T-helper 2 cell treated with Interferon-gamma antibody and Interleukin-4, amounts not matched to agents 5 μg/mL and 100 μg/mL, for 36 hours (primary cell): ENCODE measurements at places on chromosomes 11 and 22.
A peak's percentile ranks its signal among the peaks of the same experiment; 100 is the strongest.

GRCh38 chr11:94329501-94329900 is 25.1 kb downstream of the IZUMO1R start:
- DNase-seq = no peak

GRCh38 chr11:85930879-85931366 is 75.7 kb downstream of the CCDC83 start:
- DNase-seq = no peak

- DNase-seq = no peak
Observed at GRCh38 chr11:10109806-10110205, 184.2 kb downstream of the SBF2 start.

DNA sequence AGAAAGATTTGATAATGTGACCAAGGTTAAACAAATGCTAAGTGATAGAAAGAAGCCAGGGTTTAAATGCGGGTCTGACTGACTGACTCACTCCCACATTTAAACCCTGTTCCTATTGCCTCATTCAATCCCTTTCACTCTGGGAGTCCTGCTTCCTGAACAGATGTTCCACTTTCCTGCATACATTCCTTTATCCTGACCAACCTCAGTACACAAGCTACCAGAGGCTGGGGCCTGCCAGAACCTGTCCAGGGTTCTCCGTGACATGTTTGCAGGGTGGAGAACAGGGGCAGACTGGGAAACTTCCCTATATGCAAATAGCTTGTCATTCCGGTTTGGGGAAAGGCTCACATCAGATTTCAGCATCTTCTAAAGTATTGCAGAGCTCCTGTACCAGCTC is 3.0 kb upstream of the ANKK1 start:
- no peak for DNase-seq

DNA sequence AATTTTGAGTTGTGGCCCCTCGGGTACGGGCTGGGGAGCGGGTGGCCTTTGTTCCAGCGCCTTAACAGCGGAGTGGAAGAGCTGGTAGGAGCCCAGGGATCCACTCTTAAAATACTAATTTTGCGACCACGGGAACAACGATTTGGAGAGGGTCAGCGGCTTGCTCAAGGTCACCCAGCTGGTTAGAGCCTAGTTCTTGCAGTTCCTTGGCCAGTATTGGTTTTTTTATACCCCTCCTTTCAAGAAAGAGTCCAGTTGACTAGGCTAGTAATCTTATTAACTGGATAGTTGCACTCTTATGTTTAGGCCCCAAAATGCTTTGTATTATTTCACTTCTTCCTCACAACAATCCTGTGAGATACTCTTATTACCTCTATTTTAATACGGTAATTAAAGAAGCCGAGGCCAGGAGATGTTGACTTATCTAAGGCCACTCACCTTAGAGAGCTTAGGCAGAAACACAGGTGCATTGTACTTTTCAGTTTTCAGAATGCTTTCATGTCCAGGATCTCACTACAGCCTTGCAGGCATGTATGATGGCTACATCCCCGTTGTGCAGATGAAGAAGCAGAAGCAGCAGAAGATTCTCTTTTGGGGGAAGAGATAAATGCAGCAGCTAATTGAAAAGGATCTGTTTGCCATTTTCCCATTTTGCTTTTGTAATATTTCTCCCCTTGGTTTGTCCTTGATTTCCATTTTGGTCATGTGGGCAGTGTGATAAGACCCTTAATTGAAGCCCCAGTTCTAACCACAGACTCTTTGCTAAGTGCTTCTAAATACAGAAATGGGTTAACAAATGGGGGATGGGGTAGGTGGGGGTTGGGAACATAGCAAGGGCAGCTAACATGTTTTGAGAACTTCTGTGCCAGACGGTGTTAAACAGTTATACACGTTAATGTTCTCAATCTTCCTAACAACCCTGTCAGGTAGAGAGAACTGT is 1.4 kb downstream of the SREBF2 start:
- no peak for DNase-seq

DNA sequence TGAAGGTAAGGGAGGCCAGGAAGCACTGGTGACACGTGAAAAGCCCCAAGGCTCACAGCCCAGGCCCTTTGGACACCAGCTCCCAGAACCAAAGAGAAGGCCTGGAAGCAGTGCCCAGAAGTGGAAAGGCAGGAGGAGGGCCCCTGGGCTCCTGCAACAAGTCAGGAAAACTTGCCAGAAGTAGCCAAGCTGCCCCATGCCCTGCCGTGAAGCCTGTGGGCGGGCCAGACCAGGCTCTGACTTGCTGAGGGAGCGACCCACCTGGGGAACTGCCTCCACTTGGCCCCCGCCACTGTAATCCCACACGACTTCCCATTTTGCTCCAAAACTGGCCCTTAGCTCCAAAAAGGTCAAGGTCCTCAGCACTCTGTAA is 51.3 kb upstream of the ARFGAP3 start:
- no peak for DNase-seq

DNA sequence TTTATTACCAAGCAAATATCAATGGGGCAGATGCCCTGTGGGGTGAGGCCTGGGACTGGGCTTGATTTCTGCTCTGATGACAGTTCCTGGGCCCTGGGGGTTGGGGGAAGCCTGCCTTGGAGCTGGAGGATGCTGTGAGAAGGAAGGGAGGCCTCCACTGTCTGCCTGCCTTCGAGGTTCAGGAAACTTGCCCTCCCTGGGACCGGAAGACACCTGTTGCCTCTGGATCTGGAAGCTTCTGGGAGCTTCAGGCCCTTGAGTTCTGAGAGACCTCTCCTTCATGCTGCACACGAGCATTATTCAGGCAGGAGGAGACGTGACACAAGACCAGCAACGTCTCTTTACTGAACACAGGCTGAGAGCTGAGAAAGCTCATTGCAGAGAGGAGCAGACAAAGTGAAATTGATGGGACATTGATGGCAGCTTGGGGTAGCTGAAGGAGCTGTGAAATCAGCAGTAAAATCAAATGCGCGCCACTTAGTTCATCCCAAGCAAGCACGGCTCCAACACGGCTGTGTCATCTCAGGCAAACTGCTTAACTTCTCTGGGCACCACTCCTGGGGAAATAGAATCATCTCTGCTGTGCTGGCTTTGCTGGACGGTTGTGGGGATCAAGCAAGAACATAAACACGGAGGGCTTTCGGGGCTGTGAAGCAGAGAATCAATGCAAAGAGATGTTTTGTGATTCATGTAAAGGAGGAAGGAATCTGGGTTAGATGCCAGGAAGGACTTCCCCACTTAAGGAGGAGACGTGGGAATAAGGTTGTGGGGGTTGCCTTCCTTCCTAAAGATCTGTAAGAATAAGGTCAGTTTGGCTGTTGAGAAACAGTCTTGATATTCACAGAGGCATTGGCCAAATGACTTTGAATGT is 64.5 kb downstream of the TP53I11 start:
- no peak for DNase-seq

- no peak for DNase-seq
Observed at GRCh38 chr22:38080850-38081635, 2.9 kb downstream of the SLC16A8 start.

GRCh38 chr11:67627441-67627811 is 2.3 kb downstream of the NUDT8 start:
- no peak for DNase-seq

GRCh38 chr11:67119585-67120391 is 725 bp downstream of the KDM2A start:
- DNase-seq = peak; percentile 27

- DNase-seq = no peak
Observed at GRCh38 chr22:17264321-17265052, 45.3 kb upstream of the ADA2 start.

- DNase-seq = no peak
Observed at GRCh38 chr11:42205518-42205917, 746.1 kb upstream of the LRRC4C start.

DNA sequence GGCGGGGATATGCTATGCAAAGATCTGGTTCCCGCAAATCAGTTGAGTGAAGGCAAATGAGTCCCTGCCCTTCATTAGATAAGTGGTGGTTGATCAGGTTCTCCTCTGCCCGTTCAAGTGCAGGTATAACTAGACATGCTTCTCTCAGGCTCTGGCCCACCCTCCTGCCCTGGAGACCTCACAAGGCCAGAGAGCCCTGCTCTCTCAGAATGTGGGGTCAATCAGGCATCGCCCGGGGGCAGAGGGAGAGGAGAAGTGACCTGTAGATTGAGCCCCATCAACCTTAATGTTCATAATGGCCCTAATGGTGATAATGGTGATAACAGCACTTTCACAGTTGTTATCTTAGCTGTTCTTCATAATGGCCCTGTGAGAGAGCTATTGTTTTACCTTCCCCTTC is 224.3 kb downstream of the DSCAML1 start:
- no peak for DNase-seq

DNA sequence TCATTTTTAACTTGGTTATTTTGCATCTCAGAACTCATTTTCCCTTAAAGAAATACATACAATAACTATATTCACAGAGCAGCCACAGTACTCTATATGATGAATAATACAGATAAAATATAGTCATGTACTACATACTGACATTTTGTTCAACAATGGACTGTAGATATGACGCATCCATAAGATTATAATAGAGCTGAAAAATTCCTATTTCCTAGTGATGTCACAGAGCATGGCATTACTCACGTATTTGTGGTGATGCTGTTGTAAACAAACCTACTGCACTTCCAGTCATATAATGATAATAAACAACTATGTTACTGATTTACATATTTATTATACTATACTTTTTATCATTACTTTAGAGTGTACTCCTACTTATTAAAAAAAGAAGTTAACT is 38.7 kb downstream of the NARS2 start:
- DNase-seq = no peak

DNA sequence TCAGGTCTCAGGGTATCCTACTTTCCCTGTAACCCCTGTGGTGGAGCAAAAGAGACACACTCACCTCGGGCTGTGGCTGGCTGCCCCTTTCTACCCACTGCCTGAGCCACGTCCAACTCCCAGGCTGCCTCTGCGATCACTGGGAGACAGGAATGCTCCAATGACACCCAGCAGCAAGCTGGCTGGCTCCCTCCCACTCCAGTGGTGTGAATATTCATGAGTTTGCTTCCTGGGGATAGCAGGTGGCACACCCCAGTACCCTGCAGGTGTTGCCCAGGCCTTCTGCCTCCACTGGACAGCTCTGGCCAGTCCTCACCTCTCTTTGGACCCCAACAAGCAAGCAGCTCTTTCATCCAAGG is 9.7 kb downstream of the GAL3ST1 start:
- no peak for DNase-seq

DNA sequence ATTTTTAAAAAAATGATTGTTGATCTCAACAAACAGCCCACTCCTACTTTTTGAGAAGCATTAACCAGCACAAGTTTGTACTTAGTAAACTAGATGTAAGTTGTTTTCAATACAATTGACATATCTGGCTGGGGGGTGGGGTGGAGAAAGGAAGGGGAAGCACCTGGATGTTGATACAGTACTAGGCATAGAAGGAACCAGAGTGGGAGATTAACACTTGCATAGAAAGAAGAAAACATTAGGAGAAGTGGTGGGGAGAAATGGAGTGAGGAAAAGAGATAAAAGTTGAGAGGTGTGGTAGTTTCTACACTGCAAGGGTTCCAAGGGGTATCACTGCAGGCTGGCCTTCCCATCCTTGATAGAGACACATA is 10.6 kb upstream of the GAB2 start:
- DNase-seq = no peak

GRCh38 chr11:124050748-124051147 is 9.6 kb upstream of the OR10G7 start:
- DNase-seq = no peak

- DNase-seq = peak; percentile 53
Observed at GRCh38 chr11:113474362-113475159, 637 bp downstream of the DRD2 start.

GRCh38 chr11:16169541-16169940 is 186.8 kb downstream of the SOX6 start:
- DNase-seq = no peak

- no peak for DNase-seq
Observed at GRCh38 chr11:114256967-114257286, 39.3 kb upstream of the NNMT start.

DNA sequence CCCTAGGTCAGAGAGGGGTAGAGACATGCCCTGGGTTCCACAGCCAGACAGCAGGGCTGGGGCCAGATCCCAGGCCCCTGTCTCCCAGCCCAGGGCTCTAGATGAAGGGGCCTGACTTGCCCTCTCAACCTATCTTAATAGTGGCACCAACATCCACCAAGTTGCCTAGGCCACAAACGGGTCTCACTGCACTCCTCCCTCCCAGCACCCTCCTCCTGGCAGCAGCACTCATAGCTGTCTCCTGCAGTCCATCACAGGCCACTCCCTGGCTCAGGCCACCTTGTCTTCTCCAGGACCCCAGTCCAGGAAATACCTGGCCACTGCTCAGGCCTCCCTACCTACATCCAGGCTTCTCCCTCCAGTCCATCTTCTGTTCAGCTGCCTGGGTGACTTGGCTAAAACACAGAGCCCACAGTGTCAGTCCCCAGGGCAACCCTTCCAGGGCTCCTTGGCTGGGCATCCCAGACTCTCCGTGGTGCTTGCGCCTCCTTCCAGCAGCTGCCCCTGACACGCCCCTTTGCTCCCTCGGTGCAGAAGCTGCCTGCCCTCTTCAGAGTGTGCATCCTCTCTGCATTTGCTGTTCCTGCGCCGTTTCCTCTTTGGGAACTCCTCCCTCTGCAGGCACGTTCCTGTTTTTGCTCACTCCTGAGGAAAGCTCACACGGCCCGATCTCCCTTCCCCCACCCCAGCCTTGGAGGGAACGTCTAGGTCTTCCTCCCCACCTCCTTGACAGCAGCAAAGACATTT is 40.5 kb downstream of the LRRC32 start:
- peak; percentile 11 for DNase-seq

DNA sequence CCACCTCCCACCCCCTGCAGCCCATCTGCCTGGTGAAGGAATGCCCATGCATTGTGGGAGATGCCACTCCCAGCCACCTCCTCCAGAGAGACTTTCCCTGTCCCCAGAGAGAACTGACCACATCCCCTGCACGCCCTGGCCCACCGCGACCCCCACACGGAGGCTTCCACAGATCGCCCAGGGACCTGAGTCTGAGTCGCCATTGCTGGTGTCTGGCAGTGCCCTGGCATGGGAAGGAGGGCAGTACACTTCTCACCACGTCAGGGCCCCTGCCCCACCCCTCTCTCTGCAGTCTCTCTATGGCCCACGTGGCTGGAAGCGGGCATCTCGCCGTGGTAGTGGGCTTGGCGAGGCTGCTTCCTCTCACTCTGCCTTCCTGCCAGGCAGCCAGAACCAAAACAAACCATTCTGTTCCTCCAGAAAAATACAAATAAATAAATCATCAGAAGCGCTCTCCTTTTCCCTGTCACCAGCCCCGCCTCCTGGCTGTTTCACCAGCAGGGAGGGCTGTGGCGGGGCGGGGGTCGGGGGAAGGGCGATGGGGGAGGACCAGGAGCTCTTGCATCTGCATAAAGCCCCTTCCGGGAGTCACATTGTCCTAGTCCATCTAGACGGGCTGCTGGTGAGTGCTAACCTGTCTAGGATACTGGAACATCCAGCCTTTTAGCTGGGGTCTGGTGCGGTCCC is 20.9 kb downstream of the SHISAL1 start:
- DNase-seq = no peak

- no peak for DNase-seq
Observed at GRCh38 chr11:88266919-88267318, 70.6 kb downstream of the CTSC start.

- DNase-seq = no peak
Observed at GRCh38 chr11:36400766-36401455, 104.8 kb downstream of the PRR5L start.

GRCh38 chr11:13183094-13183825 is 94.3 kb upstream of the BMAL1 start:
- no peak for DNase-seq

GRCh38 chr22:37039466-37039865 is 12.1 kb upstream of the KCTD17 start:
- no peak for DNase-seq

- DNase-seq = no peak
Observed at GRCh38 chr11:134049303-134049702, 19.6 kb upstream of the JAM3 start.
